Activated CD4-positive, CD25-positive, alpha-beta regulatory T cell treated with anti-CD3 and anti-CD28 coated beads, Interleukin-2, amount 50 U/mL, for 16 hours (primary cell): ENCODE measurements at places on chromosomes 5 and 9.

DNA sequence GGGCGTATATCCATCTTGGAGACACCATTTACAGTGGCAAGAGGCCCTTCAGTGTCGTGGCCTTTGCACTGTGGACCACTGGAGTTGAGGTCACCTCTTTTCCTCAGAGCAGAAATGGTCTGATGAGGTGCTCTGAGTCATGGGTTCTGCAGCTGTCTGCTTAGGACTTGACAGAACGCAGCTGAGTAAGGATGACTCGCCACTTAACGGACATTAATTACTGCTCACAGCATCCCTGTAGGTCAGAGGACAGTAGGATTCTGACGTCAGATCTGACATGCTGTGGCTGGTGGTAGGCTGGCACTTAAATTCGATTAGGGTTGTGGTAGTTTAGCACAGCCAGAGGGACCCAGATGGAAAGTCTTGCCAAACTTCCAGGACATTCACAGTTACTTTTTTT, 479.4 kb downstream of the DMAC1 start:
- no peak for DNase-seq

GRCh38 chr5:15808577-15808976, 308.6 kb downstream of the FBXL7 start:
- DNase-seq, result no peak

DNA sequence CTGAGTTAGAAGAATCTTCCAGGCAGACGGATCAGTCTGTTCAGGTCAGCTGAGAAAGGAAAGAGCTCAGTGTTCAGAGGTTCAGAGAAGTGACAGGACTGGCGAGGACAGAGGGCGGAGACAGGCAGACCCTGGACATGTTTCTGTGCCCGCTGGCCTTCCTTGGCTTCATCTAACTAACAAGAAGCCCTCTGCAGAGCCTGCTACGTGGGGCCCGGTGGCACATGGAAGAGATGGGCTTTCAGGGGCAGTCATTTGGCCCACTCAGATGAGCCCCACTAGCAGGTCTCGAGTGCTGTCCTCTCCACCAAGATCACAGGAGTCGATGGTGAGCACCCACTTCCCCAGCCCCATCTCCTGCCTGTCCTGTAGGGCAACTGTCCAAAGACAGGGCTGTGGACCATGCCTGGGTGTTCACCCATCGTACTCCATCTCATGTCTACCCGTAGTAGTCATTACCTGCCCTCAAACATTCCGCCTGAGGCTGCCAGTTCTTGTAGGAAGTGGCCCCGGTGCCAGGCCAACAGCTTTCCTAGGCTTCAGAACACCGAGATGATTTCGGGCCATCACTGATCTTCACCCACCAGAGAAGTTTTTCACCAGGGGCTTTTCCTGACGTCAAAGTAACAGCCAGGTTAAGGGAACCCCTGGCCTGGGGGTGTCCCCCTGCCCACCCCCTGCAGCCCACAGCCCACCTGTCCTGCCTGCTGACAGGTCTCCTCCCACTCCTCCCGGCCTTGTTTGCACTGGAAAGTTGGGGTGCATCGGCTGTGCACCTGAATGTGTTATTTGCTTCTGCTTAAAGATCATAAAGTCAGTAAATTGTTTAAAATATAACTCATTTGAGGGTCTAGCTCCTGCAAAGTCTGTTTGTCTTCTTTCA, 14.0 kb downstream of the IRX2 start:
- no peak for DNase-seq

GRCh38 chr5:68734781-68735180, 359.0 kb upstream of the SLC30A5 start:
- no peak for DNase-seq

DNA sequence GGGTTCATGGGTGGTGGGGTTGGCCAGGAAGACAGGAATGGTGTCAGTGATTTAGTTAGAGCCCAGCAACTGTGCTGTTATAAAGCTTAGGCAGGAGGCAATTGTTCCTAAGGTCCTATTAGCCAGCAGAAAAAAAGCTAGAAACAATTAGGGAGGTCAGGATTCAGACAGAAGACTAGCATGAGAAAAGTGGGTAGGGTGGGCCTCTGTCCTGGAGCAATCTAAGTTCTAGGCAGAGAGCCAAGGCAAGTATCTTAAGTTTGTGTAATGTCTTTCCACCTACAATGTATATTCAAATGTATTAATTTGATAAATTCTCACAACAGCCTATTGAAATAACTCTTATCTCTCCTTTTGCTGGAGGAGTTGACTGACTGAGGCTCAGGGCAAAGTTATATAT, 6.1 kb upstream of the ZFAND5 start:
- DNase-seq, result no peak

- no peak for DNase-seq
These were observed 32.6 kb upstream of the TMOD1 start for GRCh38 chr9:97468658-97469448.

DNA sequence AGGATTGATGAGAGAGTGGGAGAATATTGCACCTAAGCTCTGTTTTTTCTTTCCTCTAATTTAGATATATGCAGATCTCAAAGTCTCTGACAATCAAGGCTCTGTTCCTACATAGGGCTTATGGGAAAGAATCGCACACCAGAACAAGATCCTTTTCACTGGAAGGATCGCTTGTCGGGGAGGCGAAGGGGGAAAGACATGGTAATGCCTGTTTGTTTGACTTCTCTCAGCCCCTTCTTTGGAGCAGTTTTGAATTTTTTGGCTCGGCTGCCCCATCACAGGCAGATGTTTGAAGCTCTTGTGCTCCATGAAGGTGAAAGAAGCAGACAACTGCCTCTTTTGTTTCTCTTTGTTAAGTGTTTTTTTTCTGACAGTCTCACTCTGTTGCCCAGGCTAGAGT, 599.9 kb upstream of the ZNF608 start:
- DNase-seq, result no peak

GRCh38 chr5:111262153-111262552, 38.0 kb downstream of the CAMK4 start:
- no peak for DNase-seq

DNA sequence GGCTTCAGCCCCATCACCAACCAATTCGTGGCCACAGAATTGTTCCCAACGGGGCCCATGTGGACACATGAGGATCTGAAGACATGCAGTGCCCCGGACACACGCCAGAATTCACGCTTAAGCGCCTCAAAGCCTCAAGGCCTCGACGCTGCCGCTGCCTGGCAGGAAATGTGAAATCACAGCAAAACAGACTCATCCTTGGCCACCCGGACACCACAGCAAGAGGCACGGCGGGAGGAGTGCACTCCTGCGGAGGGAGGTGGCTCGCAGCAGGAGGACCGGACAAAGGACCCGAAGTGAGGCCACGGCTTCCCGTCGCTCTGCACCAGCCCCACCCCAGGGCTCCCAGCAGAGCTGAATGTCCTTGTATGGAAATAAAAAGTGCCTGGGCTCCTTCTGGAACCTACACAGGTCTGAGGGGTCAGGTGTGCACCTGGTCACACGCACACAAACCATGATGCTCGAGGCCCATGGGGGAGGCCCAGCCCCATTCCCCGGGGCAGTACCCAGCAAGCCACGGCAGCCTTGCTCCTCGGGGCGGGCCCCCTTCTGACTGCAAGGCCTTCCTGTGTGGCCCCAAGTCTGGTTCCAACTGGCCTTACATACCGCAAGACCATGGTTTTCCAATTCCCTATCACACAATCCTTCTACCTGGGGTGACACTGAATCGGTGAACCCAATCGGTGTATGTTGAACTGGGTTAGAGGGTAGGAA, 10.0 kb downstream of the SEC16A start:
- no peak for DNase-seq

DNA sequence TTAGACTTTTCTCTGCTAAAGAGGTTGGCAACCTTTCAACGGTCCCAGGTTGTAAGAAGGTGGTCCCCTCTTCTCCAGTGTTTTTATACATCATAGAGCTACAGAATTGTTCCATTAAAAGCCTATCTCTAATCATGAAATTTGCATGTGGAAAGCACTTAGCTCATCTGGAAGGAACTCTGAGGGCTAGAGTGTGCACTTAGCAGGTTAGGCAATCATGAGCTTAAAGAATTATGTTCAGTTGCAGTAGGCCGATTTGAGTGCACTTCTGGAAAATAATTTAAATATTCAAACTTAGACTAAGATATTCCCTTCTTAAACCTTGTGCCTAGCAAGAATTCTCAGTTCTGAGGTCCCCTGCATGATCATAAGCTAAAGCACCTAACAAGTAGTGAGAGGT, 468.7 kb downstream of the SPATA31D1 start:
- no peak for DNase-seq

DNA sequence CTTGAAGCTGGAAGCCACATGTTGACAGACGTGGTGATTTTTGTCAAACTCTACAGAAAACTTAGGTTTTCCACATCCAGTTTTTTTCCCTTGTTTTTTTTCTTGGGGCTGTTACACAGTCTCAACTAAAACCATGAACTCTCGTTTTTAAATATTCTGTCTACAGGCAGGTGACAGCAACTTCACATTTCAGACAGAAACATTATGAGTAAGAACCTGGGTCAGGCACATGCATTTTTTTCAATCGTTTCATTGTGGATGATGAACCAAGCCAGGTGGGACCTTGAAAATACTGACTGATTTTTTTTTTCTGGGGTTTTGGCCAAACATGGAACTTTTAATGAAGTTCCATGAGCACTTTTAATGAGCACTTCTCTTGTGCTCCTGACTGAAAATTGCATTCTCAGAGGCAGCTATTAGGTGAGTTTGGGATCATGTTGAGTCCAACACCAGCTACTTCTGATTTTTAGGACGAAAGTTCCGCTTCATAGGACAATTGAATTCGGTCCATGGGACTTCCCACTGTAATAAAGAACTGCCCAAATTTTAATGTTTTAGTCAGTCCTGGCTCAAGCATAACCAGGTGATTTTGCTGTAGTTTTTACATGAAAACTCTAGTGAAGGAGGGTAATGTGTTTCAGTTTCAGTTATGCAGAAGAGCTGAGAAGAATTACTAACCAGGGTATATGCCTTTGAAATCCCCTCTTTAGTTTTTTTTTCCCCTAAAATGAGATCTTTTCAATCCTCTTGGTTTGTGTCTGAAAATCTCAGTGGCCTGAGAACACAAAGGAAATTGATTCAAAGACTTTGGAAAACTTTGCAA, 93.2 kb upstream of the ADAMTS16 start:
- DNase-seq, result no peak

- no peak for DNase-seq
These were observed 12.1 kb upstream of the BARX1 start for GRCh38 chr9:93967020-93967803.

DNA sequence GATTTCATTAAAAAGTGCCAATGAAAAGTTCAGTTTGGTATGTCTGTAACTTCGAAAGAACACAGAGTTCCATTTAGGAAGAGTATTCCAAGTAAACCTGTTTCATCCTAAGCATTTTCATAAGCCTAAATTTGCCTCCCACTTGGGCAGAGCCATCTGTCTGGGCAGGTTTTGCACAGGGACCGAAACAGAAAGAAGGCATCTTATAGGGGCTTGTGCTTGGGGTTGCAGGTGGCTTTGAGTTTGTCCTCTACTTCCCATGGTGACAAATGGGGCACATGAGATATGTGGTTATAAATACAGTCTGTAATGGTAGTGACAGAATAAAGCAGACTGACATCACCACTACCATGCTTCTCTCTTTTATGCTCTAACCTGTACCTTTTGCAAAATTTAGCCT, 63.7 kb downstream of the MCTP1 start:
- DNase-seq, result no peak

- no peak for DNase-seq
These were observed 62.5 kb downstream of the IPO11 start for GRCh38 chr5:62475072-62475471.

- DNase-seq, result no peak
These were observed 32.9 kb downstream of the NSG2 start for GRCh38 chr5:174078416-174078815.

DNA sequence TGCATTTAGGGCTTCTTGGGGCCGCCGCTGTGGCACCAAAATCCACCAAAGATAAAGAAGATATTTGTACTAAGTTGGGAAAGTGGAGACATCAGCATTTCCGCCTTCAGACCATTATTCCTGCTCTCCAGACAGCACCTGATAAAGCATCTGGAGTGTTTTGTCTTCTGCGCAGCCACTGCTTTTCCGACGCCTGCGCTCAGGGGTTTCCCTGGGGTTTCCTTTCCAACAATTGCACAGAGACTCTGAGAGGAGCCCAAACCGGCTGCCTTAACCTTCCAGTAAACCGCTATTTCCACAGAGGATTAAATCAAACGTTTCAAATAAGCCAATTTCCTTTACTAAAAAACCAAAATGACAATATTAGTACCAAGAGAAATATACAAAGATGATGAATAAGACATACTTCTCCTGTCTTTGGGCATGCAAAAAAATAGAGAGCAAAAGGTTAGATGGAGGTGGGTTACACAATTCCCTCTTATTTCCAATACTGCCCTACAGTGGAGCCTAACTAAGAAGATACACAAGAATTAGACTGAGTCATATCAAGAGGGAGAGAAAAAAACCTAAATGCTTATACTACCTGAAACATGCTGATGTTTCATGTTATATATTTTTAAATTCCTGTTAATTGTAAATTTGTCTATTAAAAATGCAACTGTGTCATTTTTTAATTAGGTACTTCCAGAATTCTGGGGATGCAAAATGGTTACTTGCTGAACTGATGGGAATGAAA, 98.4 kb downstream of the MAPKAP1 start:
- no peak for DNase-seq

DNA sequence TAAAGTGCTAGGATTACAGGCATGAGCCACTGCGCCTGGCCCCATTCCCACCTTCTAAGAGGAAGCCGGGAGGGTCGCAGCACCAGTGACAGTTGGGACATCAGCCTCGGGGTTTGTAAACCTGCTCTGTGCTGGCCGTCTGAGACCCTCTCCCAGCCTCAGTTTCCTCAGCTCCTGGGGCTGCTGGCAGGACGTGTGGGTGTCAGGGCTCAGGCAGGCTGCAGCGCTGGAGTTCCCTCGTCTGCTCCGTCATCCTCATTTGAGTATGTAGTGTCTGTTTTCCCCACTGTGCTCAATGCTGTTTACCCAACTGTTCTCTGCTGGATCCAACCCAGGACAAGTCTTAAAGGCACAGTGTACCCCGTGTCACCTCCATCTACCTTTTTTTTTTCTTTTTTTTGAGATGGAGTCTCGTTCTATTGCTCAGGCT, 2.0 kb upstream of the NINJ1 start:
- no peak for DNase-seq
